ENCODE measurements at places on chromosomes 6 and 20. TPM values are rescaled to one million over a fixed set of nuclear protein-coding genes. Genes with fewer than 3 reads are reported as not detected.
A peak's percentile ranks its signal among the peaks of the same experiment; 100 is the strongest.

- peak; percentile 84 for DNase-seq
These were observed 103.3 kb downstream of the FIG4 start for GRCh38 chr6:109794201-109794923.

DNA sequence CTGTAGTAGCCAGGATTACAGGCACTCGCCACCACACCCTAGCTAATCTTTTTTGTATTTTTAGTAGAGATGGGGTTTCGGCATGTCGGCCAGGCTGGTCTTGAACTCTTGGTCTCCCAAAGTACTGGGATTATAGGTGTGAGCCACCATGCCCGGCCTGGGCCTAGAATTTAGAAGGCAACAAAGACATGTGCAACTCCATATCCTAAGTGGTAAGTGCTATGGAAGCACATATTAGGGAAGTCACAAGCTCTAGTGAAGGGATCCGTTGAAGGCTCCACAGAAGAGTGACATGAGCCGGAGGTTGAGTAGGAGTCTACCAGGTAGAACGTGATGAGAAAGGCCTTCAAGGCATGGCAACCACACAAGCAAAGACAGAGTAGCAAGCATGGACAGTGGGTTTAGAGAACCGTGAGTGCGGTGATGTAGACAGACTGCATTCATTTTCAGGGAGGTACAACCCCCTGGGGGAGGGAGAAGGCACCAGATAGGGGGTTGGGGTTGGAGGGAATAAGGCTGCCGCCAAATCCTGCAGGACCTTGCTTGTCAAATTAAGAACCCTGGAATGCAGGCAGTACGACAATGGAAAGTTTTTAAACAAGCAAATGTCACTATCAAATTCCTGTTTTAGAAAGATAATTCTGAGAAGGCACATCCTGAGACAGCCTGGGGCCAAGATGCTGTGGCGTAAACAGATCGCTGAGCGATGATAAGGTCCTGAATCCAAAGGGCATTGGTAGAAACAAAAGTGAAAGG, 50.2 kb downstream of the ARHGAP18 start:
- DNase-seq = no peak

GRCh38 chr6:138539876-138540275, 40.6 kb upstream of the NHSL1 start:
- no peak for DNase-seq

- DNase-seq = no peak
These were observed 170.3 kb upstream of the PDE10A start for GRCh38 chr6:165833355-165833754.

DNA sequence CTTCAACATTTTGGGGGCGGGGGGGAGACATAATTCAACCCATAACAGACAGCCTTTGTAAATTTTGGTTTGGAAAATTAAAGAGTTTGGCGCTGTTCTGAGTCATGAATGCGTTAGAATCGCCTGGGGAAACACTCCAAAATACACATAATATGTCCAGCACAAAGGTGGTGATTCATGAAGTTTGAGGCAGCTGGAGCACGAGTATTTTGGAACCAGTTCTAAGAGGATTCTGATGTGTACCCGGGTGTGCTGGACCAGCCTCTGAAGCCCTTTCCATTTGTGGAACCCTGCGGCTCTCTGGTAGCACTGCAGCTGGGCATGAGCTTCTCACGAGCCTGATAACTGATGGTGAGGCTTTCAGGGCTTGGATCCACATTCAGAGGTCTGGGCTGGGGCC, 4.7 kb downstream of the GMPR start:
- DNase-seq = peak; percentile 69

- DNase-seq = peak; percentile 65
These were observed 150.7 kb upstream of the BTBD3 start for GRCh38 chr20:11766961-11767360.

GRCh38 chr6:107715550-107716321, 108.4 kb downstream of the SCML4 start:
- no peak for DNase-seq

GRCh38 chr6:40715570-40716403, 128.6 kb upstream of the LRFN2 start:
- no peak for DNase-seq

DNA sequence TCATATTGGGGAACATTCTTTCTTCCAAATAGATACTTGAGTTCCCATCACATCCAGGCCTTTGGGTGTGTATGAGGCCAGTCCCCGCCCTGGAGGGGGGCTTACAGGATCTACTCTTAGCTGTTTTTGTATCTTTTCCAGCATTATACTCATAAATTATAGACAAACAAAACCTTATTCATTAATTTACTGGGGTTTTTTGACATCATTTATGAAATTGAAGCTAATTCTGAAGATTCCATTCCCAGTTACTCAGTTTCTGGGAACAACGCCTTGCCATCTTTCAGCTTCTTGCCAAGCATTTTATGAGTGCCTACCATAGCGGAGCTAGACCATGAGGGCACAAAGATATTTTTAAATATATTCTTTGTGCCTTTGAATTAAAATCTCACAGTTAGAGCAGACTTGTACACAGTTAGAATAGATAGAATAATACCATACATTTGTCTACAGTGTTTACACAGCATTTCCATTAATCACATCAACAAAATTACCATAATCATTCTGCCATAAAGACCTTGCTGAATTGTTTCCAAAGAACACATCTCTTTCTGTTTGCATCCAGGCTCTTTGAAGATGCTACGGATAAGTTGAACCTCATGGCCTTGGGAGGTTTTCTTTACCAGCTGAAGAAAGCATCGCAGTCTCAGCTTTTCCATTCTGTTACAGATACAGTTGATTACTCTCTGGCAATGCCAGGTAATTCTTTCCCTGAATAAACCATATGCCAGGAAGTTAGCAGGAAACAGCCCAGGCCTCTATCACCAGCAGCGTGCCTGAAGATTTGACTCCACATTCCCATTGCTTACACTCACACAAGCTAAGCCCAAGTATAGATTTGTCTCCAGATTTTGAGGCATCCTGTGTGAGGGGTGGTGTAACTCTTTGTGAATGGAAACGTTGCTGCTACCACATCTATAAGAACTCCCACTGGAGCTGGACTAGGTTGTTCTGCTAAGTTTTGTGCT, 75.4 kb upstream of the PBOV1 start:
- peak; percentile 54 for DNase-seq

DNA sequence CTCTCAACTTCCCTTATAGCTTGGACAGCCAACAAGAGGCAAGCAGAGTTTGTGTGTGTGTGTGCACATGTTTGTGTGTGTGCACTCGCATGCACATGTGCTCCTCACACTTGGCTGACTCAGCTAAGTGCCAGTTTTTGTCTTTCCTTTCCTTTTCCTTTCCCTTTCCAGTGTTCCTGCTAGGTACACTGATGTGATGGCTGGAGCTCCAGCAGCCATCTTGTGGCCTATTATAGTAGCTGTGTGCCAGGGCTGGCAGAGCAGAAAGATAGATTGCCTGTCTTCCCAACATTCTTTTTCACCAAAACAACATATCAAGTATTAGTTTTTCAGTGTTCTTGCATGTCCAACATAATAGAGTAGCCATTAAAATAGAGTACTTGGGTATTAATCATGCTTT, 79.5 kb downstream of the AK9 start:
- no peak for DNase-seq

DNA sequence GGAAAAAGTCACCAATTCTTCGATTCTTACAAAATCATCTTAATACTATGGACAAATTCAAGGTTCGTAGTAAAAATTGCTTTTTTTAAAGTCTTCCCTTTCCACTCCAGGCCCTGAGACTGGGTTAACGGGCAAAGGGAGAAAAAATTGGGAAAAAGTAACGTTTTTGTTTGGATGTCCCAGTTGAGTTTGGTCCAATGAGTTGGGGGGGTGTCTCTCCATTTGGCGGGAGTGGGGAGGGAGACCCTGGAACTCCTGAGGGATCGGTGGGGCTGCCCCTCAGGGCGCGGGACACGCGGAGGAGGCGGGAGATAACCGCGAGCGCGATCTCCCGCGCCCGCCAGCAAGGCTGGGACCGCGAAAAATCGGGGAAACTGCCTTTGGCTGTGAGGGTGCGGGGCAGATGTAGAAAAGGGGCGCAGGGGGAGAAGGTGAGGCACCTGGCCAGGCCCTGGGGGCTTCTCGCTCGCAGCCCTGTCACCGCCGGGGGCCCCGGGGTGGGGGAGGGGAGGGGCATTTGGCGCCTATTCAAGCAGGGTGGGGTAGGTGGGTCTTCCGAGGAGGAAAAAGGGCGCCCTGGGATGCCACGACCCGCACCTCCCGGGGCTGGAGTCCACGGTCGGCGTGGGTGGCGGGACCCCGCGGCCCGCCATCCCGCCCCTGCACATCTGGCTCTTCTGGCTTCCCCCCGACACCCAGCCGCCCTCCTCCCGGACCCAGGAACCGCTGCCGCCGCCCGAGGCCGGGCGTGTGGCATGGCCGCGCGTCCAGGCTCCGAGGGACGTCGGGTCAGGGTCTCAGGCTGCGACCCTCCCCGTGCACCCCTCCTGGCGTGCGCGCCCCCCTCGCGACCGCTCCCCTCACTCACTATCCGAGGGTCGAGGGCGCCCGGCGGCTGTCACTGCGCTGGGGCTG, 595 bp downstream of the FBXO5 start:
- DNase-seq = no peak

- DNase-seq = no peak
These were observed 149.3 kb downstream of the PTPRK start for GRCh38 chr6:128371136-128371535.

DNA sequence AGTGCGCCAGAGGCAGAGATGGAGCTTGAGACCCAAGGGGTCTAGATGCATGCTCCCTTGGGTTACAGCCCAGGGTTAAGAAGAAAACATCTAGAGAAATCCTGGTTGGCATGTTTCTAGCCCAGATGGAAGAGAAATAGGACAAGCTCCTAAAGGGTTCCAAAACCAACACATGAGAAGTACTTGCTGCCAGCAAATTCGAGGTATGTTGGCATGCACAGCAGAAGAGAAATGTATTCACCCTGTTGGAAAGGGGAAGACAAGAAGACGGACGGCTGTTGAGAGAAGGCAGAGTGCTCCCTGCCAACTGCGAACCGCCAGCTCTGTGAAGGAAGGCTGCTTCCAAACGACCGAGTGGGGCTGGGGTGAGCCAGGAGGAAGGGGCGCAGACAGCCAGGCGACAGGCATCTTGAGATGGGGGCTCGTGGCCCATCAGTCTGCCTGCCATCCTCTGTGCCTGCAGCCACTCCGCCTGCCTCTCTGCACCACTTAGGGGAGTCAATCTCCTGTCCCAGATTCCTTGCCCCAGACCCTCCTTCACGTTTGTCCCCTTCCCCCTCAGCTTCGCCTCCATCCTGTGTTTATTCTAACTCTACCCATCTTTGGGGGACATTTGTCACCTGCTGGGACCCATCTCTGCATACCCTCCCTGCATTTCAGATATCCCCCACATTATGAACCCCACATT, 249.2 kb downstream of the CDC5L start:
- DNase-seq = no peak

- peak; percentile 56 for DNase-seq
These were observed 9.4 kb upstream of the CCN2 start for GRCh38 chr6:131960371-131961133.

- DNase-seq = no peak
These were observed 18.0 kb upstream of the MYL9 start for GRCh38 chr20:36523341-36523740.

DNA sequence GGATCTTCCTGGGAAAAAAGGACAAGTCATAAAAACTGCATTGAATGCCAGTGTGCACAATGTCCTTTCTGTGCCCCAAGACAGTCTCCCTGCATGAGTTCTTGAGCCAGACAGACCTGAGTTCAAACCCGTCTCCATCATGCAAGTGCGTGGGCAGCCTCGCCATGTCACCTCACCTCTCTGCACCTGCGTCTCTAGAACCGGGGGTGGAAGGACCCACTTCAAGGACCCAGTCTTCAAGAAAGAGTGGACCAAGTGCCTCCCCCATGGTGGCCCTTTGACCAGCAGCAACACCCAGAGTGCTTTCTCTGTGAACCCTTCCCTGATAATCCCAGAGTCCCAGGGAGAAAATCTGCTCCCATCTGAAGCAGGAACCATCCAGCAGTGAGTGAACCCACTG, 23.5 kb upstream of the ANGPT4 start:
- DNase-seq = no peak

GRCh38 chr6:22643780-22644179, 74.4 kb downstream of the HDGFL1 start:
- no peak for DNase-seq

DNA sequence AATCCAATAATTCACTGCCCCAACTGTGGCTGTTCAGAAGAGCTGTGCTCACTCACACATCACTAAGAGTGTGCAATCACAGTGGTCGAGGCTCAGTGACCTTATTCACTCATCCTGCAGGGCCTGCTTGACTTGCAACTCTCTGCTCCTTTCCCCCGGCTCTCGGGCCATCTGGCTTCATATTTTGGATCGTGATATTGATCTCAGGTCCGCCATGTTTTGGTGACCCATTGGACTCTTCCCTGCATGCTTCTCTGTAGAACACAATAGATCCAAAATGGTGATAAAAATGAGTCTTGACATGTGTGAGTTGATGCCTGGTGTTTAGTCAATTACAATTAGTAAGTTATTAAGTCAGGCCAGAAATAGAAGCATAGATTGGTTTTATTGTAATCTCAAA, 313.9 kb upstream of the SOX4 start:
- DNase-seq = no peak

DNA sequence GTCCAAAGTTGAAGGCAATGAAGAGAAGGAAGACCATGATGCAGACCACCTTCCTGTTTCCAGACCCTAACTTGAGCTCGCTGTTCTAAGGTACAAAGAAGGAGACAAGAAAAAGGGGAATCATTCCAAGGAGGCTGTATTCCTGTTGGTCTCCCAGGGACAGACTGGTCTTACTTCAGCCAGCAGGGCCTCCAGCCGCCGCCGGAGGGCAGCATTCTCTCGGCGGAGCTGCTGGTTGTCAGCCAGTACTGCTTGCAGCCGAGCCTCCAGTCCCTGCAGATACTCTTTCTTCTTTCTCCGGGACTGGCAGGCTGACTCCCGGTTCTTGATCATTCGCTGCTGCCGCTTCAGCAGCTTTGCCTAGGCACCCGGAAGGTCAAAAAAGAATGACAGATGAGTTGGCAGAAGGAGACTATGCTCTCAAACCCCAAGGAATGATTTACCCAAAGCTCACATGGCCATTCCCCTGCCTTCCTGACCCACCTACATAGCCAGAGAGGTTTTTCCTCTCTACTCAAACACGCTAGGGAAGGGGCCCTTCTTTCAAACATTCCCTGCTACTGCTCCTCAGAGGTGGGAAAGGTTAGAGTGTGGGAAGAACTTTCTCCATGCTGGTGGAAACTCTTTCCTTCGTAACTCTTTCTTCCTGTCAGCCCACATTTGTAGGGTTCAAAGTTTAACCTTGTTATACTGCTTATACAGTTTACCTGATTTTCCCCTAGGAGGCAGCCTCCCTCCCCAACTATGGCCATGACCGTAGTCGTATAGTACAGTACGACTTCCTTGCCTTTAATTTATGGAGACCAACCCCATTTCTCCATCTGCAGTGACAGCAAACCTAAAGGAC, 9.0 kb downstream of the ATF6B start:
- DNase-seq = peak; percentile 92

HLA-DRB1 gene
- total RNA-seq = not detected

AVP gene
- total RNA-seq = not detected

IBTK gene
- total RNA-seq = 41.9 TPM

HLA-DOA gene
- not detected for total RNA-seq

IL17A gene
- not detected for total RNA-seq

CCN5 gene
- 24.5 TPM for total RNA-seq

PHACTR3 gene
- total RNA-seq = not detected

ZC2HC1B gene
- total RNA-seq = not detected

PRKN gene
- 0.63 TPM for total RNA-seq

MYLK2 gene
- total RNA-seq = not detected

CLVS2 gene
- total RNA-seq = not detected

SLC17A3 gene
- not detected for total RNA-seq

BPIFA1 gene
- total RNA-seq = not detected
